ENCODE measurements at places on chromosomes 1 and 21.

DNA sequence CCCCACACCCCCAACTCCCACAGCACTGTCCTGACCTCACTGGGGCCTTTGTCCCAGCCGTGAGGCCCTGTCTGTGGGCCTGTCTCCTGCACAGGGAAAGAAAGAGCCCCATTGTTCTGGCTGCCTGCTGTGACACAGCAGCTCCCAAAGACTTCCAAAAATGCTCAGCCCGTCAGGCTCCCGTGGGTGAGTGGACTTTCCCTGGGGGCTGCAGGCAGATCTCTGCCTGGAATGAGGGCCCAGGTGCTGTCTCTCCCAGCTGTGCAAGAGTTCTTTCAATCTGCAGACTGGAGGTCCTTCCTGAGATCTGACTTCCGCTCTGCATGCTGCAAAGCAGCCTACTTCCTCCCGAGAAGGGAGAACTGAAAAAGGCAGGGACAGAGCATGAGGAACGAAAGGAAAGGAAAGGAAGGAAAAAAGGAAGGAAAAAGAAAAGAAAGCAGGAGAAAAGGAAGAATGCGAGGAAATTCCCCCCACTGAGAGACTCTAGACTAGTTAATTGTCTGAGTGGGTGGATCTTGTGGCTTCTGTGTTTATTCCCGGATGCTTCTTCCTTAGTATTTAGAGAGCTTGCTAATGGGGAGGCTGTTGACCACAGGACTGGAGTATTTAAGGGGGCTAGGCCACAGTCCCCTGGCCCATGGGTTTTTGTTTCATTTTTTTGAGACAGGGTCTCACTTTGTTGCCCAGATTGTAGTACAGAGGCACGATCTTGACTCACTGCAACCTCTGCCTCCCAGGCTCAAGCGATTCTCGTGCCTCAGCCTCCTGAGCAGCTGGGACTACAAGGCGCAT lies 15.0 kb downstream of the NES start:
- no peak for DNase-seq

DNA sequence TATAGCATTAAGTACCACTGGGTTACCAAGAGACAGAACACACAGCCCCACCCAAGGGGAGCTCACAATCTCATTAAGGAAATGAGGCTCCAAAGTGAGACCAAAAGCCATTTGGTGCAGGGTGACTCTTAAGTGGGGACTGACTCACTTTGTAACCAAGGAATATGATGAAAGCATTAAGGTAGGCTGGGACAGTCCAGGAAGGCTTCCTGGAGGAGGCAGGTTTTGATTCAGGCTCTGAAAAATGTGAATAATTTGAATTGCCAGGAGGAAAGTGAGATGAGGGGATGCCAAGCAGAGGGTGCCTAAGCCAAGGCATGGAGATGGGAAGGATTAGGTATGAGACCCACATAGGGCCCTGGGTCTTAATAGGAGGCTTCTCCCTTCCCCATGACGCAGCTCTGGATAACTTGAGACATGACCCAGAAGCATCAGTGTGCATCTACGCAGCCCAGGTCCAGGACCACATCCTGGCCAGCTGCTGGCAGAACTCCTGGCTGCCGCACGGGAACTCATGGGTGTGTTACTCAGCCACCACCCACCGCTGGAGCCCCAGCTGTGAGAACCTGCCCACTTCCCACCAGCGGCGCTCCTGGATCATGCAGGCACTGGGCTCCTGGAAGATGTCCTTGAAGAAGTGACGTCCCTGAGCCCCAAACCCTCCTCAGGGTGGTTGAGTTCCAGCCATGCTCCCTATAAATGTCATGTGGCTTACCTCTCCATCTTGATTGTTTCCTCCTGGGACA lies 5.9 kb upstream of the TTC4 start:
- no peak for DNase-seq

DNA sequence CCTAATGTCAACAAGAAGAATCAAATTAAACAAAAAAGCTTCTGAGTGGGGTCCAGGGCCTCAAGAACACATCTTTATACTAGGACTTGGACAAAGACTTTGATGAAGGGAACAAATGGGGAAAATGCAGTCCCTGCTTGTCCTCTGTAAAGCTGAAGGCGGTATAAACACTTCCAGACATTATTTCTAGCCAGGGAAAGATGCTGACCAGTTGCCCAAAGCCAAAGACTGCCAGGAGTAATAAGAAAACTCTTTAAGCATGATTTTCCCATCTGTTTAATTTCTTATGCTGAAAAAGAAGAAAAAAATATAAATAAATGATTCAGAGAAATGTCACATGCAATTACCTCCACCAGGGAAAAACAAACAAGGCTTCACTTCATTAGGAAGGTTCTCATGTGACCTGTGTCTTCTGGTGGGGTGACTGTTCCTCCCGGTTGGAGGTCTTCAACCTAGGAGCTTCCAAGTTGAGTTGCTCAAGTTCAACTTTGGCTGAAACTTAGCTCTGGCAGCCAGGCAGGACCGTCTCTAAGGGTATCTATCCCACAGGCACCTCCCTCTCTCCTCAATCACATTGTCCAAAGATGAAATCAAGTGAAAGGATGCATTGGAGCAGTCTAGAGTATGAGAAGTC lies 65.2 kb upstream of the KCNE2 start:
- DNase-seq, result no peak

GRCh38 chr1:103122983-103123720 lies 14.8 kb upstream of the COL11A1 start:
- DNase-seq, result no peak

GRCh38 chr1:41404308-41404761 lies 43.1 kb downstream of the FOXO6 start:
- DNase-seq, result no peak

DNA sequence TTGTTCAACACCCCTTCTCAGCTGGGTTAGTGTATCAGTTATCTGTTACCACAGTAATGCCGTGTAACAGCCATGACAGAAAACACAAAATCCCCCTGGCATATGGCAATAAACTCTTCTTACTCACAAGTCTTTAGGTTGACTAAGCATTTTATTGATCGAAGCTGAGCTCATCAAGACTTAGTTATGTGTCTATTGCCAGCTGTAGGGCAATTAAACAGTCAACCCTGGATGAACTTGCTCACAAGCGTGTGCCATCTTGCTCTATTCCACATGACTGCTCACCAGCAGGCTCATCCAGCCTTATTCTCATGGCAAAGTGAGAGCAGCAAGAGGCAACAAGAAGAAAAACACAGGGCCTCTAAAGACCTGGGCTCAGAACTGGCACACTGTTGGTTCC lies 333.8 kb upstream of the PTBP2 start:
- no peak for DNase-seq

GRCh38 chr1:169103480-169103893 lies 3.0 kb upstream of the ATP1B1 start:
- no peak for DNase-seq

DNA sequence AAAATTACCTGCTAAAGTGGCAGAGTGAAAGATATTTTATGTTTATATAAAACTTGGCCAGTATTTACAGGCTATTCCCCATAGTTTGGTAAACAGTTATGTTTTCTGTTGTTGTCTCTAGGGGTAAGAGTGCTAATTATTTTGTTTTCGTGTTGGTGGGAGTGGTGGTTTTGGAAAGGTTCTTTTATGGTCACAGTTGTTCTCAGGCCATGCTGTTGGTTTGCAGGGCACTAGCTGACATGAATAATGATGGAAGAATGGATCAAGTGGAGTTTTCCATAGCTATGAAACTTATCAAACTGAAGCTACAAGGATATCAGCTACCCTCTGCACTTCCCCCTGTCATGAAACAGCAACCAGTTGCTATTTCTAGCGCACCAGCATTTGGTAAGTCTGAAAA lies 92.5 kb downstream of the ITSN1 start:
- no peak for DNase-seq

- DNase-seq, result no peak
Observed at GRCh38 chr21:19328954-19329353, 925.4 kb upstream of the TMPRSS15 start.

DNA sequence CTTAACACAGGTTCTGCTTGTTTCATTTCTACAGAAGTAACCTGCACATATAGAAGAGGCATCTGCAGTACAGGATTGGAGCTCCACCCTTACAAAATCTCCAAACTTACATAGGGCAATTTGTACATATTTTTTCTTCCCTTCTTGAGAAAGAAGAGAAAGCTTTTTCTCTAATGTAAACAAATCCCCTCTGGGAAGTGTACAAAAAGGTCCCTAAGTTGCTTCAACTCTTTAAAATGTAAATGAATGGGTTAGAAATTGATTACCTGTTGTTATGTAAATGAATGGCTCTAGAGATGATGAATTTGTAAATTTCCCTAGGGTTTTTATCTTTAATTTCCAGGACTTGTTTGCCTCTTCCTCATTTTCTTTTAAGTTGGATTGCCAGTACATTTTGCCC lies 1183.7 kb downstream of the MRPL39 start:
- DNase-seq, result no peak

DNA sequence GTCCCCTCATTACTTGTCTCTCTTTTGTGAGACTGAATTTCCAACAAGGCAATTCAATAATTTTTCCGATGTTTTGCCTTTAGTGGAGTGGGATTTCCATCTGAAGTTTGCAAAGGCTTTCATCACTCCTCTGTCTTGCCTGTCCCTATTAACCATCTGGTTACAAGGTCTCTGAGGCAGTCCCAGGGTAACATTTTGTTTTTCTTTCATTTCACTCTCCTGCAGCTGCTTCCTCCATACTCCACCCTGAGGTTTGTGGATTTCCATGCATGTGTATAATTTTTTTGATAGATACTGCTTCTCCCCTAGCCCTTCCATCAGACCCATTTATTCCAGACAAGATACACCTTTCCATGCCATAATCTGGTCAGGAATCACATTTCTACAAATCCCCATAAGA lies 366.8 kb downstream of the PTBP2 start:
- no peak for DNase-seq

- DNase-seq, result no peak
Observed at GRCh38 chr21:17610911-17611310, 1.8 kb downstream of the BTG3 start.

DNA sequence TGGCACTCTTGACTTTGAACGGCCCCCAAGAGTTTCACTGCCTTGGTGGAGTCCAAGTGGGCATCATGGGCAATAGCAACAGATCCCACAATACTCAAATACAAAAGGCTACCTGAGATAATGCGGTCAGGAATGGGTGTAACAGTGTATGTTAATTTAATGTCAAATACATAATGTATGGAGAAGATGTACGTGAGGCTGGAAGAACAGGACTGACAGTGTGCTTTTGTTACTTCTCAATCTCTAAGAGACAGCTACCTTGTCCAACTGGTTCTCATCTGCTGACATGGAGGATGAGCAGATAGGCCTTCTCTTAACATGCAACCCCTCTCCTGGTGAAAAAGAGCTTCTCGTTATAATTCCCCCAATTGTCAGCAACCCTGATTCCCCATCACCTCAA lies 167.2 kb downstream of the APP start:
- DNase-seq, result no peak

DNA sequence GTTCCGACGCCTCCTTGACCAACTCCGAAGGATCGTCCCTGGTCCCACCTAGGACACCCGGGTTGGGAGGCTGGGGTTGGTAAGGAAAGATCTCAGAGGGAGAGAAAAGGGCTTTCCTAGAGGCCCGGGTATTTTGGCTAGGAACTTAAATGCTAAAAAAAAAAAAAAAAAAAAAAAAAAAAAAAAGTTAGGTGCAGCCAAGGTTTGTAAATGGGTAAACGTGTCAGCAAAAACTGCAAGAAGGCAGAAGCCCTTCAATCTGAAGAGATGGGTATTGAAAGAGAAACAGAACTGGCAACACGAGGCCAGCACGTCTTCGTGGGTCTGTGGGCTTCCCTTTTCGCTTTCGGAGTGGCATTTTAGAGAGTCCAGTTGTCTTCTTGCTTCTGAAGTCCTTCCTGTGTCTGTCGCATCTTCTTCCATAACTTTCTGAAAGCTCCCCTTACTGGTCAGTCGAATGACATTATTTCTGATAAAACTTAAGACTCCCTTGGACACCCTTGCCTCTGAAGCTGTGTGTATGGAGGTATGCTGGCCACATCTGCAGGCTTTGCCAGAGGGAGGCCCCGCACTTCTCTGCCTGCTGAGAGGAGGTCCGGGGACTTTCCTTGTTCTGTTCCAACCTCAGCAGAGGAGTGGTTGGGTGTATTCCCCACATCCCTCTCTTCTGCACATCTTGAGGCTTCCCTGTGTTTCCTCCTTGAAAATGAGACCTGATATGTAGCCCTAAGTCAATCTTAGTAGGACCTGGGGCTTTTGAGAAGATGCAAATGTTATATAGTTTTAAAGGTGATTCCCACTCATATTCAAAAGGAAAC lies 745 bp downstream of the RCSD1 start:
- no peak for DNase-seq

- no peak for DNase-seq
Observed at GRCh38 chr1:178102218-178102617, 8.3 kb downstream of the RASAL2 start.

GRCh38 chr1:21721295-21721985 lies 52.3 kb upstream of the RAP1GAP start:
- DNase-seq, result no peak

DNA sequence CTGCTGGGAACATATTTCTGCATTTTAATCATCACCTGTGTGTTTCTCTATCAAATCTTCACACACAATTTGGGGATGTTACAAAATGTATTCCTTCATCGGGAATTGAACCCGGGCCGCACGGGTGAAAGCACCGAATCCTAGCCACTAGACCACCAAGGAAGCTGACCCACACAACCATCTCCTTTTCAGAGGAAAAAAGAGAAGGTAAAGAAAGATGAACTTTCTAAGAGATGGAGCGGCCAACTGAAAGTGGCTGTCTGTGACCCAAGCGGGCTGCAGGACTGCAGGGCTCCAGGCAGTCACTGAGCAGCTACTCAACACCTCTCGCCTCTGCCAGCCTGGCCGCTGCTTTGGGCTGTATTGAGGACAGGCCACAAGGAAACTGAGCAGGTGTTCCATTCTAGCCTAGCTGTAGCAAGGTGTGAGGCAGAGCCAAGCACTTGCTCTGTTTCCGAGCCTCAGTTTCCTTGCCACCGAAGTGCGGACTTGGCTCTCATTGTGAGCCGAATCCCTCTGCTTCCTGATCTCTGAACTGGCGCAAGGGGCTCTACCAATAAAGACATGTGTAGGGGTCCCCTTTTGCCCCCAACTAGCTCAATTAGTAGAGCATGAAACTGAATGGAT lies 156.9 kb upstream of the NBPF11 start:
- no peak for DNase-seq

DNA sequence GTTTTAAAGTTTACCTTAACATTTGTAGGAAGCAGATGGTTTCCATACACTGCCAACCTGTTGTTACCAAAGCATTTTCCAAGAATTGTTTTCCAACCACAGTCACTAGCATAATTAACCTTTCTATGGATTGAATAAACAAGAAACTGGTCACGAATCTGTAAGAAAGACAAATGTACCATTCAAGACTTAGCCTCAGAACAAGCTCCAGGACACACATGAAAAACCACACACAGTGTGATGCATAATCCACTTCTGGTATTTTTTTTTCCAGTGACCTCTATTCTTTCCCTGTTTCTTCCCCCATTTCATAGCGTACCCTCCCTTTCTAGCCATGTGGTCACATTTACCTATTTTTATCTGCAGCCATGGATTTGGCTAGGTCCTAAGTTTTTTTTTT lies 29.6 kb upstream of the C1orf87 start:
- no peak for DNase-seq

GRCh38 chr1:61284936-61285335 lies 202.6 kb downstream of the NFIA start:
- no peak for DNase-seq

All from stimulated activated CD4-positive, alpha-beta T cell treated with anti-CD3 and anti-CD28 coated beads, Interleukin-1b, Interleukin-23, amount 100 ng/mL, for 24 hours (primary cell).